Putamen (tissue), 1 donor: ENCODE measurements at places on chromosomes 12 and 14.
A peak's percentile ranks its signal among the peaks of the same experiment; 100 is the strongest.

GRCh38 chr14:24335461-24336171 lies 745 bp upstream of the ADCY4 start:
- no peak for DNase-seq

DNA sequence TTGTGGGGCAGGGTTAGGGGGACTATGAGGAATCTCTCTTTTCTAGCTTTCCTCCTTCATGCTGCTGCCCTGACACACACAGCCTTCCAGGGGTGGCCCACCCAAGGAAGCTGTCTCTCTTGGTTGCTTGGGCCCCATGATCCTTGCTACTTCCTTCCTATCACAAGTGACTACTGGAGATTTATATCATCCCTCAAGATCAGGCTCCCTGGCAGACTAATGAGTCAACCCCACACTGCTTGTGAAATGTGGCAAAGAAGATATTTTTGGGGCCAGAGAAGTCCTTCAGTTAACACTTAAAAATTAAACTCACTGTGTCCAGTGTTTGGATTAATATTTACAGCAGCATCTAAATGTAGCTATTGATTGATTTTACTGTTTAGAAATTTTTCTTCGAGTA lies 1.5 kb downstream of the OR4E1 start:
- DNase-seq = no peak

DNA sequence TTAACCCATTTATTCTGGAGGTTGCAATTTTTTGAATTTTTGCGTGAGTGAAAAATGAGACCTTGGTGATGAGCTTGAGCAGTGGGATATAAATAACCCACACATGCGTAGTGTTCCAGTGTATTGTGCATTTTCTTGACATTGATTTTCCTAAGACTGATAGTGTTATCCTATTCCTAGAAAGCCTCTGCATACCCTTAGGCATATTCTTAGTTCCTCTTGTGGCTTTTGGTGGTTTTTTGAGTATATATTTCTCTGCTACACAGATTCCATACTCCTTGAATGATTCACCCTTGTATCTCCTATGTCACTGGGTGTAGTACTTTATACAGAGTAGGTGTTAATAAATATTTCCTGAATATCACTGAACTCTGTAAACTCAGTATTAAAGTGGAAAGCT lies 363.4 kb upstream of the PDE3A start:
- DNase-seq = no peak

DNA sequence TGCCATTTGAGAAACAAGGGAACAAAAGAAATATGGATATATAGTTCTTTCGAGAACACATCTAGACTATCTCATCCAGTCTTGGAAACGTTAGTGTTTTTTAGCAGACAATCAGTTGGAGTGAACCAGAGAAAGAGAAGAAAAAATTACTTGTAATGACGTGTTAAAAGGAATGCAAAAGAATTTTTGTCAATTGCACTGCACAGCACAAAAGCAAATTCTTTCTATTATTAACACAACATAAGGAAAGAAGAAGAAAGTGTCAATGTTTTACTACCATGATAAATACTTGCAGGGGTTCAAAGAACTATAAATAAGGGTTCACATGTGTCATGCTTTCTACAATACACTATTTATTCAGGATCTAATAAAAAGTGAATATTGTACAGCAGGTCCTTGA lies 27.5 kb upstream of the GSG1 start:
- no peak for DNase-seq

DNA sequence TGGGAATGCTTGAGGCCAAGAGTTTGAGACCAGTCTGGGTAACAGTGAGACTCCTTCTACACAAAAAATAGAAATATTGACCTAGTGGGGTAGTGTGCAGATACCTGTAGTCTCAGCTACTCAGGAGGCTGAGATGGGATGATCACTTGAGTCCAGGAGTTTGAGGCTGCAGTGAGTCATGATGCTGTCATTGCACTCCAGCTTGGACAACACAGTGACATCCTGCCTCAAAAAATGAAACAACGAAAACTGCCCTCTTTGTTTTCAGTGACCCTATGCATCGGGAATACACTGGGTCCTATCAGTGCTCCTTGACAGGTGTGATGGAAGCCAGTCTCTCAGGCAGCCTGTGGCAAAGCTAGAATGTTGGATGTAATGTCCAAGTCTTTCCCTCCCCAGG lies 311.5 kb upstream of the OR4E1 start:
- no peak for DNase-seq

- DNase-seq = peak; percentile 34
Measured at GRCh38 chr12:47838286-47838931, 18.7 kb upstream of the HDAC7 start.

GRCh38 chr12:55833056-55833455 lies 3.7 kb upstream of the DNAJC14 start:
- no peak for DNase-seq

- DNase-seq = no peak
Measured at GRCh38 chr14:77004711-77005460, 23.6 kb downstream of the IRF2BPL start.

GRCh38 chr12:115074617-115075016 lies 390.6 kb upstream of the TBX3 start:
- DNase-seq = no peak

- peak; percentile 95 for DNase-seq
Measured at GRCh38 chr14:23034498-23035302, at the start of gene PSMB5. Gene PSMB5, minus strand, starts transcription at chr14:23034900. Its CDS starts 19 bp downstream, at chr14:23034881.
